GM04504 (cell line): ENCODE measurements at places on chromosomes 7 and 10.

- no peak for DNase-seq
Observed at GRCh38 chr7:132941428-132941827, 140.5 kb downstream of the CHCHD3 start.

DNA sequence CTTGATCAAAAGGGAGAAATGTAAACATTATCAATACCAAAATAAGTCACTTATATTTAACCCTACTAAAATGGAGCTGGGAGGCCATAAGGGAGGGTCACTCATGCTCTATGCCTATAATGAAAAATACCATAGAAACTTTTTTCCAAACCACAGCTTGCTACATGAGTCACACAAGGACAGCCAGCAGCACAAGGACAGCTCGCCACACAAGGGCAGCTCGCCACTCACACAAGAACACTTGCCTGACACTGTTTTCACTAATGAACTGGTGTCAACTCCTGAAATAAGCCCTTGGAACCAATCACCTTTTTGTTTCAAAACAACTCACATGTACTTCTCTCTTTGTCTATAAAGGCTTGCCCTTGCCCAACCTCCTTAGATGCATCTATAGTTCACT lies 43.3 kb downstream of the FRMPD2 start:
- no peak for DNase-seq

- DNase-seq = no peak
Observed at GRCh38 chr7:50658696-50659095, 93.5 kb upstream of the DDC start.

- DNase-seq = no peak
Observed at GRCh38 chr7:154836021-154836448, 166.9 kb downstream of the PAXIP1 start.

DNA sequence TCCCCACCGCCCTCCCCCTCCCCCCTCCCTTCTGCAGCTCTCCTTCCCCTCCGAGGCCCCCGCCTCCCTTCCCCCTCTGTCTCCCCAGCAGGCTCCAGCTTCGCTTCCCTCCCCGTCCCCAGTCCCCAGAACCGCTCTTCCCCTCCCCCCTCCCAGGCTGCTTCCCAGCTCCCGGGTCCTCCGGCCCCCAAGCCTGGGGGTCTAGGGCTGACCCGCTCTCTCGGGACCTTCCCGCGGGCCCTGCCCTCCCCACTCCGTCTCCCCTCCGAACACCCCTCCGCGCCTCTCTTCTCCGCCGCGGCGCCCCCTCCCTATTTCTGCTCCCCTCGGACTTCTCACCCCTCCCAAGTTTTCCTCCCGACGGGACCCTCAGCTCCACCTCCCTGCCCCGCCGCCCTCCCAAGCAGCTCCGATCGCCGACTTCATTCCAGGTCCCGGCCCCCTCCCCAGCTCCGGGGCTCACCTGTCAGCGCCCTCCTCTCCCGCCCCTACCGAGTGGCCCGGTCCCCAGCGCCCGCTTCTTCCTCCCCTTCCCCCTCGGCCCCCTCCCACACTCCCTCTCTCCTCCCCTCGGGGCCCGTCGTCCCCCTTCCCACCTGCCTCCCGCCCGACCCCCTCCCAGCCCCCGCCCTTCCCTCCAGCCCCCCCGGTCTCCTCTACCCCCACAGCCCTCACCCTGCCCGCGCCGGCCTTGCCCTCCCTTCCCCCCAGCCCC lies 990 bp downstream of the ZNF467 start:
- DNase-seq = no peak

GRCh38 chr7:526460-527034 lies 6.9 kb upstream of the PDGFA start:
- DNase-seq = no peak

DNA sequence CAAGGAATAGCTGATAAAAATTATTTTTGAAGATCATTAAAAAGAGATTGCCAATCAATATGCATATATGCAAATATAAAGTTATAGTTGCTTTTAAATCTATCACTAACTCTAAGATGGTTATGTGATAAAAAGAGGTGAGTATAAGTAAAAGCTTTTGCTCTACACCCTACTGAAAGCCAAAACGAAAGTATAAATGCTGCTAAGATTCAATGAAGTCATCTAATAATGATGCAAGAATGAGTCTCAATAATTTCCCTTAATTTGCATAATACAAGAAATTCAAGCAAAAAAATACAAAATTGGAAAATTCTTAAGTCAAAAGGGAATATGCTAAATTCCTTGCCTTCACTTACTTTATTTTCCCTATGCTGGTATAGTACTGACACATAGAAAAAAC lies 75.2 kb downstream of the WAPL start:
- no peak for DNase-seq

DNA sequence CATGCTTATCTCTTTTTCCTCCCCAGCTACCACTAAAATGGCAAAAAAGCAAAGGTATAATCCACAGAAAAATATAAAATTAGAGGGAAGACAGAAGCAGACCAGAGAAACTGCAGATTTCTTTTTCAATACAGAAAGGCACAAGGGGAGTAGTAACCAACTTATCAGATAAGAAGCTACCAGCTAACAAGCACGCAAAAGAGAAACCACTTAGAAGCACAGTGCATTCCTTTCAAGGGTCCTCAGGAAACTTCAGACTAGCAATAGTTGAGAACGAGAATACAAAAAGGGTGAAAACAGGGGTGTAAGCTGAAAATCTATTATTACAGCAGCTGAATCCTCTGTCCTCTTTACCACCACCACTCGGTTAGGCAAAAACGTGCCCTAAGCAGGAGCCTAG lies 9.9 kb upstream of the OR2A5 start:
- no peak for DNase-seq

DNA sequence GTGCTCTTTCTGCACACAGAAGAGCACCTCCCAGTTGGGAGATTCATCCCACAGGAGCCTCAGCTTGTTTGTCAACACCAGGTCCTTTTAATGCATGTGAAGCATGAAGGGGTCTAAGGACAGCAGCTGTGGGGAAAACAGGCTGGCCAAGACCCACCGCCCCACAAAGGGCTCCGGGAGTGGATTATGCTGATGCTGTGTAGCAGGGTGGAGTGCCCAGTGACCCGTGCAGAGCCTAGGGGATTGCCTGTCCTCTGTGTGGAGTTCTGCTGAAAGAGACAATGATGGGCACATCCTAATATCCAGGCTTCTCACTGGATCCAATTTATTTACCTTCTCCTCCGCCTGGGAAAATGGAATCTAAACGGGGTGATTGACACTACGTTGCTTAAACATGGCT lies 74.0 kb downstream of the PIP4K2A start:
- DNase-seq = no peak
